Activated CD8-positive, alpha-beta memory T cell treated with anti-CD3 and anti-CD28 coated beads, Interleukin-2, amount 50 U/mL, for 4 hours (primary cell): ENCODE measurements at places on chromosomes 7 and 10.

DNA sequence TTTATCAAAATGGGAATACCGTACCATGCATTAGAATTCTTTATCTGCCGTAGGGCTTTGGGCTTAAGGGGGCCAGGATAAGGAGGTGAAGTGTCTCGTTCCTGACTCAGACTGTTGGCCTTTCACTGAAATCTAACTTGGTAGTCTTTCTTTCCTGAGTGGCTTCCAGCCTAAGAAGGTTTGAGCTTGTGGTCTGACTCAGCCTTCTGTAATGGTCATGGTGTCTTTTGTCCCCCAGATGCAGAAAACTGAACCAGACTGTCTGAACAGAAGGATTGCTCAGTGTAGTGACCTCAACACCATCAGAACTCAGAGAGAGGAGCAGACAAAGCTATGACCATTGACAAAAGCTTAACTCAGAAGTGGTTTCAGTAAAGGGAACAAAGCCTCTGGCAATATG, 39.5 kb downstream of the WNT2 start:
- DNase-seq: no peak

GRCh38 chr7:83532219-83532618, 116.7 kb downstream of the SEMA3E start:
- DNase-seq: no peak

DNA sequence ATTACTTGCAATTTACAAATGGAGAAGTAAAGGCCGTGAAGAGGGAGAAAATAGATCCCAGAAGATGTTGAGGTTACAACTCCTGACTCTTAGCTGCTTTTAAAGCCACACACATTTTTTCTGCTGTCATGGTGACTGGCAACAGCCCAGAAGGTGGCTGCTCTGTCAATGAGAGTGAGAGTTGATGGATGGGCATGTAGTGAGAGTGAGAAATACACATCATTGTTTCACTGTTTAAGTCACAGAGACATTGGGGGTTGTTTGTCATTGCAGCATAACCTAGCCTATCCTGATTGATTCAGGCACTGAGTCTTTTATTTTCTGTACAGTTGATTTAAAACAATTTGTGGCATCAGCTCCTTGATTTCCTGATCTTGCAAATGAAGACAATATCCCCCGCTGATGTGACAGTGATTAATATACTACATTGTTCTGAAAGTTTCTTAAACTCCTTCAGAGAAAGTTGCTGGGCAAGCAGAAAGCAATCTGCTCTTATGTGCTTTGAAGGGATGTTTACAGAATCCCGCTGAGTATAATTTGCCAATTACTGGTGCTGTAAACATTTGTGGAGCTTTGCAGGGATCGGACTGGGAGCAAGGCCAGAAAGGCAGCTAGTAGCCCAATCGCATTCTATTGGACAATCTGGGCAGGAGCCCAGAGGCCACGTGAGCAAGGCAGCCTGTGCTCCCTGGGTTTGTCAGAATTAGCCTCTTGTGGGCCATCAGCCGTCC, 229.6 kb downstream of the PRPF18 start:
- no peak for DNase-seq

DNA sequence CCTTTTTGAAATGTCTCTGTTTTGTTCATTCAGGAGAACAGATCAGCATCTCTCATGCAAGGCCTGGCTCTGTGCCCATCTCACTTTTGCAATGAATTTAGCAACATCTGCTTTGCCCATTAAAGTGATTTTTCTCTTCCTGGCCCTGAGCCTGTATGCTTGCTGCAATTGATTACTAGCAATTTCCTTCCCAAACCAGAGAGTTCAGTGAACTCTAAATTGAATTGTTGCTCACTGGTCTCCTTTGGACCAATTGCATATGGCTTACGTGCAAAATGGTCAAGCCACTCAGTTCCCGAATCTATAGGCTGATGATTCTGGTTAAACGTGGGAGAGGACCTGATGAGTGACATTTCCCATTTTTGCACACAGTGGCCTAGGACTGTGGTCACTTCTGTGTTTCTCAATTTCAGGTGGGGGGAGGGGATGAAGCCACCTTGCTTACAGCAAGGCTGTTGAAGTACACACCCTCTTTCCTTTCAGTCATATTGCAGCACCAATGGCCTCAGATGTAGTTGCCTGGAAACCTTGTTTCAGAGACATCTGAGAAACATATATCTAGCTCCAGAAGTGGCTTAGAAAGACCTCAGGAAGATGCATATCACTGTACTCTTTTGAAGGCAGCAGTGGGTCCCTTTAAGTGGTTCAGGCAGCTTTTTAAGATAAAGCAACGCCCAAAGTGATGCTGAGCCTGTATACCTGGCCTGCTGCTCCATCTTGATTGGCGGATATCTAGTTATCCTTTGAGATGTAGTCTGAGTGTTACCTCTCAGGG, 201.4 kb downstream of the PTEN start:
- DNase-seq: no peak

DNA sequence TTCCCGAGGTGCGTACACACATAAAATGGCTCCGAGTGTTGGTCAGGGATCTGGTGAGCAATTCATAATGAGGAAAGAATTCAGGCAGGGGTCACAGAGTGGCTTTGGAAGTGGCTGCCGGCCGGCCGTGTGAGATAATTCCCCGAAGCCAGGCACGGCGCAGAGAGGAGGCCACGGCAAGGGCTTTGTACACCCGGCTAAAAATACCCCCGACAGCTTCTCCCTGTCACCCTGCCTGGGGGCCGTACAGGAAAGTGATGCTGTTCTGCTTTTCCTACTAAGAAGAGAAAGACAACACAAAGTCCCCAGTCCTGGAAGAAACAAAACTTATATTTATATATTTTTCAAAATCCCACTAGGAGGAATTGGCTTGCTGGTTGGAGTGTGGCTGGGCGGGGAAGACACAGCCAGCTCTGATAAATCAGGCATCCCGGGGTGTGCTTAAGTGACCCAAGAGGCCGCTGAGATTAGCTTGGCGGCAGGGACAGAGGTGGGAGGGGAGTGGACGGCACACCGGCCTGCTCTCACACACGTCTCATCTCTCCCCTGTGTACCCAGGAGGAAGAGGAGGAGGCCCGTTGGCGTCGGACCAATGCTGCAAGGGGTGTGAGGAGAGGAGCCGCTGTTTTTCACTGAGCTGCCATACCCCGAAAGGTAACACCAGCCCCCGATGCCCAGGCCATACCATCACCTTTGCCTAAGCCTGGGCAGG, 70.5 kb downstream of the ZMIZ1 start:
- no peak for DNase-seq
